ENCODE measurements at places on chromosomes 12 and 14. TPM values are rescaled to one million over a fixed set of nuclear protein-coding genes. Genes with fewer than 3 reads are reported as not detected.

Gene CAPS2
- total RNA-seq, result 2.8 TPM

Gene ARHGAP9
- 192 TPM for total RNA-seq

Gene SLC4A8
- total RNA-seq, result 6.8 TPM

Gene SIX6
- total RNA-seq, result not detected

Gene KRT3
- total RNA-seq, result not detected

Gene TRIM9
- total RNA-seq, result 0.22 TPM

Gene SRRM4
- total RNA-seq, result not detected

Gene ANO4
- not detected for total RNA-seq

Gene CLEC14A
- not detected for total RNA-seq

All from T-helper 1 cell treated with Interleukin-12 subunit alpha and Interleukin-12 subunit beta and Interleukin-4 antibody, amounts not matched to agents 30 ng/mL and 1 ng/mL, for 36 hours (primary cell).